ENCODE measurements at places on chromosomes 3 and 15. TPM values are rescaled to one million over a fixed set of nuclear protein-coding genes. Genes with fewer than 3 reads are reported as not detected.

RARRES1 gene
- not detected for total RNA-seq

DNA sequence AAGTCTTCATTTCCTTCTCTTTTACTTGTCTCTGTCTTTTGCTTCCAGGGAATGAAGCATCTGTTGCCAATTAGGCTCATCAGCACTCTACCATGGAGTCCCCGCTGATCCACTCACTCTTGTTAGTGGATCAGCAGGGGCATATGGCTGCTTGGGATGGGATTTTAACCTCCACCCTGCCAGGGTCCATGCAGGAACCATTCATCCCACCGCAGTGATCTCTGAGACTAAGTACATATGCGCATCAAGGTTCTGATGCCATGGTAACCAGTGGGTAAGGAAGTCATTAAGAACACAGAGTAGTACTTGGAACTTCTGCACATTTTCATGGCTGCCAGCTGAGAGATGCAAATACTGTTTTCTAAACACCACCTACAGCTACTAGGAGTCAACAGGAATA, 374.0 kb upstream of the ALCAM start:
- DNase-seq = no peak

- no peak for DNase-seq
These were observed 30.7 kb downstream of the LMCD1 start for GRCh38 chr3:8532251-8532871.

DNA sequence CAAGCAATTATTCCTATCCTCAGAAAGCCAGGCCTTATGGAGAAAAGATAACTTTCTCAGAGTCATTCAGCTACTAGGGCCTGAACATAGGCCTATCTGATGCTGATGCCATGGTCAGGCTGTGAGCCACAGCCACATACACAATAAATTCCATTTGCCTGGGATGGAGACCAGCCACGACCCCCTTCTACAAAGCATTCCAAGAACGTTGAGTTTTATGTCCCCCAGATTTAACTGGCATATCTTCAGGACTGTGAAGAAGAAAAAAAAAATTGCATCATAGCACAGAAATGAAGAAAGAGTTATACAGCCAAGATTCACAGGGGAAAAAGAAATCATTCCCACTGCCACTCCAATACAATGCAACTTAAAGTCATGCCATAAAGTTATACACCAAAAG, 100.0 kb downstream of the THBS1 start:
- no peak for DNase-seq

DNA sequence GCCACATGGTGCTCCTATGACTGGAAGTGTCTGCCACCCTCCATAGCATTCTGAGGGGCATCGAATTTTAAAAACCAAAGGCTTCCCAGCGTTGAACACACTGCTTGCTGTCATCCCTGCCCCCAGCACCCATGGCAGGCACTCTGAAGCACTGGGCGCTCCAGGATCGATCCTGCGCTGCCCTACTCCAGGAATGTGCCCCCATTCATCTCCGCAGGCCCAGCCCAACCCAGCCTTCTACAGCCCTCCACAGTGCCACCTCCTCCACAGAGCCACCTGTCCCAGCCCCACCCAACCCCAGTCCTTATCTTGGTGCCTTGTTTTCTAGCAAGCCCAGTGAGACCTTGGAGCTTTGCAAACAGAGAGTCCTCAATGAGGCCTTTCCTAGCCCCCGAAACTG, 52.2 kb downstream of the WNT7A start:
- DNase-seq = no peak

GRCh38 chr15:59536553-59536952, 75.0 kb upstream of the GCNT3 start:
- no peak for DNase-seq

Data from natural killer cell treated with Interleukin-12 subunit alpha and Interleukin-12 subunit beta and Interleukin-15 and Interleukin-18, amount 100 ng/mL, for 72 hours (primary cell).